ENCODE measurements at places on chromosomes 2 and 18.

- DNase-seq: no peak
These were observed 8.3 kb upstream of the VWA3B start for GRCh38 chr2:98078701-98079100.

DNA sequence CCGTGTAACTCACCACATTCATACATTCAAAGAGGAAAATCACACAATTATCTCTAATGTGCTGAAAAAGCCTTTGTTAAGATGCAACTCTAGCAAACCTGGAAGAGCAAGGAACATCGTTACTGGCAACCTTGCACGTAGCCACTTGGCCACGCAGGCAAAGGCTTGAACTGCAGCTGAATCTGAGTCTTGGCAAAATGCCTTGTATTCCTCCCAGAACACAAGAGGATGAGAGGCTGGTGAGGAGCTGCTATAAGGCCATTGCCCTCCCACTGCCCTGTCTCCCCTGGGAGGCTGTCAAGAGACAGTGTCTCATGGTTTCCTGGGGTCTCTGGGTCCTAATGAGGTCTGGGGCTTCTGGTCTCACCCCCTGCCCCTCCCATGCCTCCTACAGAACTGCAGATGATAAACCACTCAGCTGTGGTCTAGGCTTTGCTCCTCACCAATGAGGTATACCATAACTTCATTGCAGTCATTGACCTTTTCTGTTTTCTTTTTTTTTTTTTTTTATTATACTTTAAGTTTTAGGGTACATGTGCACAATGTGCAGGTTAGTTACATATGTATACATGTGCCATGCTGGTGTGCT lies 141.4 kb downstream of the SPP2 start:
- DNase-seq: peak; percentile 75

DNA sequence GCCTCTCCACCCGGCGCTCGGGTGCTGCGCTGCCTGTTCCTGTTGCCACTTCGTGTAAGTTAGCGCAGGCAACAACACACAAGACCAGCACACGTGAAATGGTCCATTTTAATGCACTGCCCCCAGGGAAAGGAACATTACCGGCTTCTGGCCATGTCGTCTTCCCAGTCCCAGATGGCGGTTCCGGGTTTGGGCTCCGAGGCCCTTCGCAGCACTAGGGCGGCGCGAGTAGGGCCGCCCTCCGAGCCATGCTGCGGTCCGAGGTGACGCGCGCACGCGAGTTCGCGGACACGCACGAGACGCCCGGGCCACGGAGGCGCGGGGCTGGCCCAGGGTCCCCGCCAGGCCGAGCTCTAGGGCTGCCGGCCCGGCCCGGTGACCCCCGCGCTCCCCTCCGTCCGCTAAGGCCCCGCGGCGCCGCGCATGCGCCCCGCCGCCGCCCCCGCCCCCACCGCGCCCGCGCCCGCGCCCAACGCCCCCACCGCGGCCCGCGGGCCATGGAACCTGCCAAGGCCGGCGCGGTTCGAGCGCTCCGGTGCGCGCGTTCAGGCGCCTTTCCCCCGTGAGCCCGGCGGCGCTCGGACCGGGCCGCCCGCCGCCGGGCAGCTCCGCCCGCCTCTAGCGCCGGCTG lies 367 bp upstream of the ZNF236 start:
- DNase-seq: peak; percentile 49

- DNase-seq: no peak
These were observed 1140.4 kb downstream of the LRP1B start for GRCh38 chr2:140990416-140990815.

DNA sequence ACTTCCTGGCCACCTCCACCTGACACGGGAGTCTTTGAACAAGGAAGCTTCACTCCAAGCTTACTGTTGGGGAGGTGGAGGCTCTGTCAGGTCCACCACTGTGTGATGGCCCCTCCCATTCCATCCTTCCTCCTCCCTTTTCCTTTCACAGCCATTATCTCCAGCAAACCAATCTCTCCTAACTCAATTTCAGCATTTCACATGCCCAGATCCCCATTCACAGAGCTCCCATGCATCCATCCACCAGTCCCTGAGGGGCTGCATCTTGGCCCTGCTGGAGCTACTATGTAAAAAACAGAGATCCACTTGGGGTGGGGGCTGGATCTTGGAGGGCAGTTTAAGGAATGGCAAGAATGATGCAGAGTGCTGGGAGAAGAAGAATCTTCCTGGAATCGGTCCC lies 129.0 kb upstream of the COPS8 start:
- DNase-seq: no peak

All from ACHN (cell line).